ENCODE measurements at places on chromosomes 11 and 22.

- DNase-seq = no peak
Observed at GRCh38 chr22:37647317-37647716, 7.8 kb downstream of the SH3BP1 start.

DNA sequence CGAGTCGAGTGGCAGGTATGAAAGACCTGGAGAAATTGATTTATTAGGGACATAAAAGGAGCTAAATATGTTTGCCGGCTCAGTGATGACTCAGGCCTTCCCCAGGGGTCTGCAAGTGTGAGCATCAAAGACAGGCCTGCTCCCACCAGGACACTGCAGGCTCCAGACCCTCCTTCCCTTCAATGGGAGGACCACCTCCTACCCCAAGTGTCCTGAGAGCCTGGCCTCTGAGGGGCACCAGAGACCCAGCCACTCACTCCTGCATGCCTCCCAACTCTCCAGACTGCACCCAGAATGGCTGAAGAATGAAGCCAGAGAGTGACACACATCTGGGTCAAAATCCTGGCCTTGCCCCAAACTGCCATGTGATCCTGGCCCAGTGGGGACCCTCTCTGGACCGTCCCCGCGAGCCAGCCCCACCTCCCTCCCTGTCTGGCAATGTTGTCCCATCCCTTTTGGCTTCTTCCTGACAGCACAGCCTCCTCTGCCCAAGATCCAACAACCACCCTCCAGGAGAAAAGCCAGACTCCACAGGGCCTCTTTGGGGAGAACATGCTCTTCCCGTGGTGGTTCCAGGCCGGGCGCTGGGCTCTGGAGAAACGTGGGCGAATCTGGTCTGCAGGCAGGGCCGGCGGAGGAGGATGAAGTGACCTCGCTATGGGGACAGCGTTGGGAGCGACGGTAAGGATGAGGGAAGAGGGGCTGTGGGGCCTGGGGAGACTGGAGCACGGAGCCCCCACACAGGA lies 36.2 kb downstream of the CYTH4 start:
- no peak for DNase-seq

- DNase-seq = no peak
Observed at GRCh38 chr11:7577291-7578190, 63.7 kb downstream of the PPFIBP2 start.

GRCh38 chr22:50141462-50141861 lies 29.1 kb upstream of the PANX2 start:
- DNase-seq = no peak

DNA sequence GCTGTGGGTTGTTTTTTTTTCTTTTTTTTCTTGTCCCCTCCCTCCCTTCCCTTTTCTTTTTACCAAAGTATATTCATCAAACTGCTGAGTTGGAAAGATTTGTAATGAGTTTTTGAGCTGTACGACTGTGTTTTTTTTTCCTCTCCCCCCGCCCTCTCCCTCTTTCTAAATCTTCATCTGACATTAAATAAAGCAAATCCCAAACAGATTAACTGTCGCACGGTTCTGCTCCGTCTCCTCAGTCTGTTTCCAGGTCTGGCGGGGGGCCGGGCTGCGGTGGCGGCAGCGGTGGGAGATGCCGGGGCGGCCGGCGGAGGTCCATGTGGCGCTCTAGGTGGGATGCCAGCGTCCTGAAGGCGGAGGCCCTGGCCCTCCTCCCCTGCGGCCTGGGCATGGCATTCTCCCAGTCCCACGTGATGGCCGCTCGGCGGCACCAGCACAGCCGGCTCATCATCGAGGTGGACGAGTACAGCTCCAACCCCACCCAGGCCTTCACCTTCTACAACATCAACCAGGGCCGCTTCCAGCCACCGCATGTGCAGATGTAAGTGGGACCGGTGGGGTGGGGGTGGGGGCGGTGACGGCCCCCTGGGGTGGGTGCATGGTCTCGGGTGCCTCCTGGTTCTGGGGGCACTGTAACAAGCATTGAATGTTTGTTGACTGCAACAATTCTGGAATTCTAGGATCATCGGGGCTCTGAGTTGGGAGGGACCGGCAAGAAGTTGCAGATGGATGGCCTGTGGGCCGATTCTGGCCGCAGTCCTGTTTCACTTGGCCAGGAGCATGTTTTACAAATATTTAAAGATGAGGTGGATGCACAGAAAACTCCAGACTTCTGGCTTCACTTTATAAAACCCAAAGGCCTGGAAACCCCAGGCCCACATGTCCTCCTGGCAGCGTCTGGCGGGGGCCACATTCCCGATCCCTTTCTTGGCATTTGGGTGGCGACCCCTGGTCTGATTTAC lies 13.1 kb downstream of the MPPED1 start:
- no peak for DNase-seq

DNA sequence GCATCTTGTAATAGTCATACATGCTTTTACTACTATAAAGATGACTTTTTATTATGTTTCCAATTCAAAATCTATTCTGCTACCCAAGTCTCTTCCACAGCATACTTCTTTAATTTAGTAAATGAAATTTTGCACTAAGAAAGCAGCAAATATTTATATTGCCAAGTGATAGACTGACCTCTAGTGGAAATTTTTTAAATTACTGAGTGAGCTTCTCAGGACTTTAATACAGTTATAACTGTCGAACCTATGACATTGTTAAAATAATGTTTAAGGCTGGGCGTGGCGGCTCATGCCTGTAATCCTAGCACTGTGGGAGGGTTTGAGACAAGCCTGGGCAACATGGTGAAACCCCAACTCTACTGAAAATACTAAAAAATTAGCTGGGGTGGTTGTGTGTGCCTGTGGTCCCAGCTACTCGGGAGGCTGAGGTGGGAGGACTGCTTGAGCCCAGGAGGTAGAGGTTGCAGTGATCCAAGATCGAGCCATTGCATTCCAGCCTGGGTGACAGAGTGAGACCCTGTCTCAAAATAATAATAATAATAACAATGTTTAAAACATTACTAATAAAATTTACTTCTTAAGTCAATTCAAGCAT lies 27.3 kb downstream of the STK33 start:
- no peak for DNase-seq

- DNase-seq = no peak
Observed at GRCh38 chr11:125053167-125053566, 9.9 kb upstream of the SLC37A2 start.

- no peak for DNase-seq
Observed at GRCh38 chr11:46436113-46436512, 44.5 kb upstream of the CHRM4 start.

DNA sequence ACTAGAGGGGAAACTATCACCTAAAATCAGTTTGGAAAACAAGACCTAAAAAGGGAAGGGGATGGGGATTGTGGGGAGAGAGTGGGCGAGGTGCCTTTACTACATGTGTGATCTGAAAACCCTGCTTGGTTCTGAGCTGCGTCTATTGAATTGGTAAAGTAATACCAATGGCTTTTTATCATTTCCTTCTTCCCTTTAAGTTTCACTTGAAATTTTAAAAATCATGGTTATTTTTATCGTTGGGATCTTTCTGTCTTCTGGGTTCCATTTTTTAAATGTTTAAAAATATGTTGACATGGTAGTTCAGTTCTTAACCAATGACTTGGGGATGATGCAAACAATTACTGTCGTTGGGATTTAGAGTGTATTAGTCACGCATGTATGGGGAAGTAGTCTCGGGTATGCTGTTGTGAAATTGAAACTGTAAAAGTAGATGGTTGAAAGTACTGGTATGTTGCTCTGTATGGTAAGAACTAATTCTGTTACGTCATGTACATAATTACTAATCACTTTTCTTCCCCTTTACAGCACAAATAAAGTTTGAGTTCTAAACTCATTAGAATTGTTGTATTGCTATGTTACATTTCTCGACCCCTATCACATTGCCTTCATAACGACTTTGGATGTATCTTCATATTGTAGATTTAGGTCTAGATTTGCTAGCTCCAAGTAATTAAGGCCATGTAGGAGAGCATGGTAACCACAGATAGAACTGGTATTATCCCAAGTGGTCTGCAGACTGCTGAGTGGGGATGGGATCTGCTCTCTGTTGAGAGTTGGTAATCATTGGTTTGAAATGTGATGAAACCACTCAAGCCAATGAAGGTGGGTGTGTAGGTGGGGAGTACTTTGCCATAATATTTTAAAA lies 3.6 kb downstream of the NEAT1 start:
- no peak for DNase-seq

All from activated CD4-positive, alpha-beta T cell treated with anti-CD3 and anti-CD28 coated beads, Interleukin-2, amount 50 U/mL, for 1 hour (primary cell).